Hypothalamus (tissue), 51 donors: ENCODE measurements at places on chromosomes 5 and 9.

DNA sequence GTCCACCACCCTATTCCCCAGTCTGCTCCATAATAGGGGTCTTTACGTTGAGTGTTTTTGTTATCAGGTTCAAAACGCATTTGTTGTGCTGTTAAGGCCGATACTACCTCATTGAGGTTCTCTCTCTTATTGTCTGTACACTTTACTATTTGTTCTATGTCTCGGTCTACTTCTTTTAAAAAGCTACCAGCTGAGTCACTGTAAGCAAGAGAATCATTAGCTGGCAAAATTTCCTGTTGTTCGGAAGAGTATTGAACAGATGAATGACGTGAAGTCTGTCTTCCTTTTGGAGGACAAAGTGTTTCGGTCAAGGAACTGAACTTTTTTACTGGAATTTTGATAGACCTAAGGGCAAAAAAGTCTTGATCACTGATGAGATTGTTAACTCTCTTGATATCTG is 10.3 kb downstream of the LYSMD3 start:
- no peak for DNase-seq

DNA sequence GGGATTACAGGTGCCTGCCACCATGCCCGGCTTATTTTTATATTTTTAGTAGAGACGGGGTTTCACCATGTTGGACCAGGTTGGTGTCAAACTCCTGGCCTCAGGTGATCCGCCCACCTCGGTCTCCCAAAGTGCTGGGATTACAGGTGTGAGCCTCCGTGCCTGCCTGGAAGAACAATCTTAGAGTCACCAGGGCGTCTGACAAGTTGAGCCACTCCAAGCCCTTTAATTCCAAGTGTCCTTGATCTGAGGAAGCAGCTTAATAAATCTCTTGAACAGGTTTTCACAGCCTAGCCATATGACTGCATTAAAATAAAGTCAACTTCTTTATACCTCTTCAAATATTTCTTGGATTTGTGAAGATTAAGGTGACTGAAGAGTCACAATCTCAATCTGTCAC is 31.5 kb downstream of the SLC44A1 start:
- no peak for DNase-seq

DNA sequence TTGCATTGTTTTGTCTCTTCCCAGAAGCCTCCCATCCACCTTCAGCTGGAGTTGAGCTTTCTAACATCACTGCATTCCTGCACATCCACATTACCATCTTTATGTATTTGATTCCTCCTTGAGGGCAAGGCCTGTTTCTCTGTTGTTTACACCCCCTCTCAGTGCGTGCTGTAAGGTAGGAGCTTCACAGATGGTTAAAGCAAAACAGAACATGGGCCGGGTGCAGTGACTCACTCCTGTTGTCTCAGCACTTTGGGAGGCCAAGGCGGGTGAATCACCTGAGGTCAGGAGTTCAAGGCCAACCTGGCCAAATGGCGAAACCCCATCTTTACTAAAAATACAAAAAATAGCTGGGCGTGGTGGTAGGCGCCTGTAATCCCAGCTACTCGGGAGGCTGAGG is 110.9 kb downstream of the KCNIP1 start:
- no peak for DNase-seq

- DNase-seq = no peak
These were observed 197.8 kb upstream of the NREP start for GRCh38 chr5:111954516-111955395.

- no peak for DNase-seq
These were observed 99.2 kb downstream of the PRKACG start for GRCh38 chr9:68914751-68915150.

GRCh38 chr5:112579599-112580170 is 158.0 kb upstream of the APC start:
- DNase-seq = no peak

GRCh38 chr9:121838746-121839669 is 187.6 kb downstream of the DAB2IP start:
- no peak for DNase-seq

- no peak for DNase-seq
These were observed 7.6 kb upstream of the F2RL1 start for GRCh38 chr5:76811214-76811613.

DNA sequence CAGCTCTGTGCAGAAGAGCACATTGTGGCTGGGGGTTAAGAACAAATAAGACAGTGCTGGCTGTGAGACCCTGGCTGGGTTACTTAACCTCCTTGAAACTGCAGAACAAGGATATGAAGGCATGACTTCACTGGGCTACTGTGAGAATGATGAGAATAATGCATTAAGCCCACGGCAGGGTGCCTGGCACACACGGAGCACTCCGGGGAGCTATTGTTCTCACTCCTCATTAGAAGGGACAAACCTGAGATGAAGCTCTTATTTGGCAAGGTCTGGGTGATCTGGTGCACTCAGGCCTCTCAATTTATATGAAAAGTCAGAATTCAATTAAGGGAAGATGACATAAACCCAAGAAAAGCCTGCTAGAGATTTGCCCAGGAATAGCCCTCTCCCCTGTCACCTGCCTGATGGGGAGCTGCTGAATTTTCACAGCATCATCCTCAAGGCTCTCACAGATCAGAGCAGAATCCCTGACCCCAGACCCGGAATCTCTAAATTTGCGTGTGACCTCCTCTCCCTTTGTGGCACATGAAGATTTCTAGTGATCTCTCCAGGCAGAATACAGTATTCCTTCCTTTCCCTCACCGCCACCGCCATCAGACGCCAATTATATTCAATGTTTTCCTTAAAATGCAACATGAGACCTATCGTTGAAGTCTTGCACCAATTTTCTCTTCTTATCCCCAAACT is 102.1 kb downstream of the COL23A1 start:
- DNase-seq = no peak

GRCh38 chr9:116149844-116150243 is 3.7 kb upstream of the PAPPA start:
- peak; percentile 11 for DNase-seq
